ENCODE measurements at places on chromosomes 12 and 14. TPM values are rescaled to one million over a fixed set of nuclear protein-coding genes. Genes with fewer than 3 reads are reported as not detected.

Gene CYP27B1
- total RNA-seq, result 1.5 TPM

Gene ST8SIA1
- total RNA-seq, result 0.69 TPM

Gene AHNAK2
- 2.8 TPM for total RNA-seq

Gene NUP107
- 24.8 TPM for total RNA-seq

DNA sequence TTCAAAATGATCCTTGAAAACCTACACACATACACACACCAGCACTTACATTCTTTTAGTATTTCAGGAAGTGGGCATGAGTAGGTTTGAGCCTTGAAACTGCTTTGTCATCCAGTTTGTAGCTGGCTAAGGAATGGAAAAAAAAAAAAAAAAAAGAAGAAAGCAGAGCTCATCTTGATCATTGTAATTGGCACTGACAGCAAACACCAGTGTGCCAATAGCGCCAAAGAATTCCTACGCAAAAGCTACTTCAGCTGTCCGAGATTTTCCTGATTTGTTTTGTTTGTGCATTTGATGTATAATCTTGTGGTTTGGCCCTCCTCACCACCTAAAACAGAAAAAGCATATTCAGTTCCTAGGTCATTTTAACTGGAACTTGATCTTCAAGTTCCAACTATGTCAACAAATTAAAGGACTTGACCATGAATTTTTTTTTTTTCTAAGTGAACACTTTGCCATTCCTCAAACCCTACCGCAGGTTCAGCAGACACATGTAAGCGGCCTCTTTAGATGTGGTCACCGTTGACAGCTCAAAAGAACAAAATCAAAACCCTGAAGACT is 57.3 kb downstream of the FLRT2 start:
- H3K36me3 ChIP-seq, result no peaks in the 10 kb centered on the region
- H3K4me1 ChIP-seq, result peaks cover 8% of the 10 kb centered on the region
- H3K27ac ChIP-seq, result no peak overlapping the region
- no peak overlapping the region for H3K4me3 ChIP-seq
- no peak for DNase-seq

DNA sequence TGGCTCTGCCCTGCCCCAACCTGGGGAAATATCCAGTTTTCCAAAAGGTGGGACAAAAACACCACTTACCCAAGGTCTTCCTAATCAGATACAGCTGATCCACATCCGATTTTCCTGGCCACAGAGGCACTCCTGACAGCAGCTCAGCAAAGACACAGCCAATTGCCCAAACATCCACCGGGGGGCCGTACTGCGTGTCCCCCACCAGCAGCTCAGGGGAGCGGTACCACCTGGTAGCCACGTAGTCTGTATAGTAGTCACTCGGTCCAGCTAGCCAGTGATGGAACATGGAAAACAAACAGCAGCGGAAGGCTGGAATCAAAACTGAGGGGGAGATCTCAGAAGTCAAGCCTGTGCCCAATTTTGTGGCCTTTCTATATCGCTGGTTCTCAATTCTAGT is 28.8 kb downstream of the DMAC2L start:
- no peak overlapping the region for H3K4me3 ChIP-seq
- no peaks in the 10 kb centered on the region for H3K36me3 ChIP-seq
- DNase-seq, result no peak
- no peak overlapping the region for H3K27ac ChIP-seq

DNA sequence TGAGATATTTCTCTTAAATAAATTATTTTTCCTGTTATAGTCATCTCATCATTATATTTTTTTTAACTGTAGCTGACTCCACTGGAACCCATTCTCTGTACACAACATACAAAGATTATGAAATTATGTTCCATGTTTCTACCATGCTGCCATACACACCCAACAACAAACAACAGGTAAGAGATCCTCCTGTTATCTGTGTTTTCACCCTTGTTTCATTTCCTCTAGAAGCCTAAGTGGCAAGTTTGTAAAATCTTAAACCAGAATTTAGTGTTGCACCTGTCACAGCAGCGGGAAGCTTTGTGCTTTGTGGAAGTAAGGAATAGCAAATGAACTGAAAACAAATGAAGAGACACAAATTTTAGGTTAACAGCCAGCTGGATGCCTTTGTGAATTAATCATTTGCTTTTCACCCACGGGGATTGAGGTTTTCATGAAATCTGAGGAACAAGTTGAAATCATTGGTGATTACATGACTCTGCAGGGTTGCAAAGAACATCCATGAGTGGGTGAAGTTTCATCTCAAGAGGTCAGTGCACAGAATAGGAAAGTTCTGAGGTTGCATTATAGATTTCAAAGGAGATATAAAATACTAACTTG is 273.9 kb upstream of the RGS6 start:
- DNase-seq, result no peak
- H3K27ac ChIP-seq, result no peak overlapping the region
- H3K27me3 ChIP-seq, result no peaks in the 10 kb centered on the region
- no peaks in the 10 kb centered on the region for H3K36me3 ChIP-seq
- H3K4me1 ChIP-seq, result no peaks in the 10 kb centered on the region

- H3K27me3 ChIP-seq, result no peaks in the 10 kb centered on the region
- H3K36me3 ChIP-seq, result no peaks in the 10 kb centered on the region
- no peak overlapping the region for H3K4me3 ChIP-seq
- peak overlapping the region; percentile 49 for H3K27ac ChIP-seq
- H3K4me1 ChIP-seq, result peaks cover 20% of the 10 kb centered on the region
Measured at GRCh38 chr12:94207849-94208621, 59.7 kb downstream of the PLXNC1 start.

DNA sequence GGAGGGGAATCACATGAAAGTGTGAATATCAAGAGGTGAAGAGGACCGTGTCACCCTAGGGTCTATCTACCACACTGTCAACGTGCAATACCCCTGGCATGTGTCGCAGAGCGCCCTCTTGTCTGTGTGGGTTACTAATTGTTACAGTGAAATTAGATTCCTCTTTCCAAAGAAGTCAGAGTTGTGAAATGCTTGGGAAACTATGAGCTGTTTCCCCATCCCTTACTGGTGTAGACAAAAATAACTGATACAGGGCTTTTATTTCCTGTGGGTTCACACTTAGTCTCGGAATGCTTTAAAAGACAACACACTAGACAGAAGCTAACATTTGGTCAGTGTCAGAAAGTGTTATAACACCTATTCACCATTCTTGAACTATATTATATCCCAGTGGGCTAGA is 597.3 kb downstream of the NRXN3 start:
- no peak overlapping the region for H3K27ac ChIP-seq
- no peak overlapping the region for H3K4me3 ChIP-seq
- DNase-seq, result no peak
- no peaks in the 10 kb centered on the region for H3K36me3 ChIP-seq

DNA sequence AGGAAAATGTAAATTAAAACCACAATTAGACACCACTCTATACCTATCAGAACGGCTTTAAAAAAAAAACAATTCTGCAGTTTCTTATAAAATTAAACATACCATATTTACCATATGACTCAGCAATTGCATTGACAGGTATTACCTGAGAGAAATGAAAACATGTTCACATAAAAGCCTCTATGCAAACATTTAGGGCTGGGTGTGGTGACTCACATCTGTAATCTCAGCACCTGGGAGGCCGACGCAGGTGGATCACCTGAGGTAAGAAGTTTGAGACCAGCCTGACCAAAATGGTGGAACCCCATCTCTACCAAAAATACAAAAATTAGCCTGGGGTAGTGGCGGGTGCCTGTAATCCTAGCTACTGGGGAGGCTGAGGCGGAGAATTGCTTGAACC is 41.1 kb downstream of the SPTB start:
- DNase-seq, result no peak
- no peaks in the 10 kb centered on the region for H3K4me1 ChIP-seq
- no peaks in the 10 kb centered on the region for H3K27me3 ChIP-seq
- no peak overlapping the region for H3K4me3 ChIP-seq

- no peak for DNase-seq
- peaks cover 2% of the 10 kb centered on the region for H3K4me1 ChIP-seq
- H3K27ac ChIP-seq, result no peak overlapping the region
- H3K27me3 ChIP-seq, result no peaks in the 10 kb centered on the region
- H3K36me3 ChIP-seq, result no peaks in the 10 kb centered on the region
Measured at GRCh38 chr14:59629444-59630287, 53.1 kb upstream of the CCDC175 start.
